ENCODE measurements at places on chromosomes 13 and 19.

GRCh38 chr19:35689836-35690235 lies 14.5 kb upstream of the ZBTB32 start:
- no peak for DNase-seq

DNA sequence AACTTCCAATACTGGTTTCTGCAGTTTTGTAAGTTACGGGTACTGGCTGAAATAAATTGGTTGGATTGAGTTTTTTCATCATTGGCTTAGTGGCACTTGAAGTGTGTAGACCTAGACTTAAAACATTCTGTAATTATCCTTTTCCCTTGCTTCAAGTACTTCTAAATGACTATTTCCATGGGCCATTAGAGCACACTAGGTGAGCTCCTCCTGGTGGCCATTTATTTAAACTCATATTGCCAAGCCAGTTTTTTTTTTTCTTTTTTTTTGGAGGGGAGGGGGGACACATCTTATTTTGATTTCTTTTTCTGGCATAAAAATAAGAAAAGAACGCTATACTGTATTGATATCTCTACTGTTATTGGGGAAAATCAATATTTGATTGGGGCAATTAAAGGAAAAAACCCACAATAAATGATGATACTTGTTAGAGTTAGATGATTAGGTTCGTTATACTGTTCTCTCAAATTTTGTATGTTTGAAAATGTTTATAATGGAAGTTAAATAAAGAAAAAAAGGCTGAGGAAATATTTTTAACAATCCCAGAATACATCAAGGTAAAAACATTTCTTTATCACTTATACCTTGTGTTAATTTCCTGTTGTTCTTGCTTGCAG lies 82.9 kb downstream of the PDS5B start:
- DNase-seq, result peak; percentile 75

- DNase-seq, result no peak
Measured at GRCh38 chr13:50119591-50119990, 104.3 kb downstream of the KCNRG start.

DNA sequence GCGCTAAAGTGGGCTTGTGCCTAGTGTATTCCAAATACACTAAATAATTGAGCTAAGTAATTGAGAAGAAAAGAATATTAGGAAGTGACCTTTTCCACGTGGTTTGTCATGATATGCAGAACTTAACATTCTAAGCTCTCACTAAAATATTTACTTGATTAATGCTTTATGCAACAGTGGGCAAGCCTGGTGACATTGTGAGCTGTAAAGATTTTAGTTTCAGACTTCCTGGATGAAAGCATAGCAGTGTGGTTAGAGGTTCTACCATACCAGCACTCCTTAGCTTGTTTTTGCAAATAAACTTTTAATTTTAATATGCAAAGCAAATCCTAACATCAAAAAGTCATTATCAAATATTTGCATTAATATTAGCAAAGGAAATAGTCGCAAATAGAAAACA lies 1065.1 kb upstream of the SPRY2 start:
- DNase-seq, result no peak

- DNase-seq, result no peak
Measured at GRCh38 chr19:10719466-10719961, 1.6 kb downstream of the DNM2 start.

DNA sequence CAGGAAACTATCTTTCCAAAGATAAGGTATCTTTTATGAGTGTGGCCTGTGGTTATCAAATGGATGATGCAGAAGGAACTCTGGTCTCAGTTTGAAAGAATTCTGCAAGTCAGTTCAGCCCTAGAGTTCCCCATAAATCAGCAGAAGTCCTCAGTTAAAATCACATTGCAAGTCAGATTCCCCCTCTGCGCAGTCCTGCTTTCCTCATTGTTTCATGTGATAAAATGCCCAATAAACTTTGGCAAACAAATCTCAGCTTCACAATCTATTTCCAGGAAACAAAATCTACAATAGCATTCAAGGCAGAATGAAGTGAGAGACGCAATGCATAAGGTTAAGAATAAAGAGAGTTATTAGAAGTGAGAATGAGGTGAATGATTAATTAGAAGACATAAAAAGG lies 216.3 kb upstream of the KLHL1 start:
- peak; percentile 45 for DNase-seq

DNA sequence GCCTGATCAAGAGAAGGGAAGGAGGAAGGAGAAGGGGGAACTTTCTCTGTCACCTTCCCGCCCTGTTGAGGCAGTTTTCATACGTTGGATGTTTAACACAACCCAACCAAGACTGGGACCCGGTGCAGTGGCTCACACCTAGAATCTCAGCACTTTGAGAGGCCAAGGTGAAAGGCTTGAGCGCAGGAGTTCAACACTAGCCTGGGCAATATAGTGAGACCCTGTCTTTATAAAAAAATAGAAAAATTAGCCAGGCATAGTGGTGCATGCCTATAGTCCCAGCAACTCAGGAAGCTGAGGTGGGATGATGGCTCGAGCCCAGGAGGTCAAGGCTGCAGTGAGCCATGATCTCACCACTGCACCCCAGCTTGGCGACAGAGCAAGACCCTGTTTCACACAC lies 59.4 kb upstream of the PEG3 start:
- DNase-seq, result no peak

DNA sequence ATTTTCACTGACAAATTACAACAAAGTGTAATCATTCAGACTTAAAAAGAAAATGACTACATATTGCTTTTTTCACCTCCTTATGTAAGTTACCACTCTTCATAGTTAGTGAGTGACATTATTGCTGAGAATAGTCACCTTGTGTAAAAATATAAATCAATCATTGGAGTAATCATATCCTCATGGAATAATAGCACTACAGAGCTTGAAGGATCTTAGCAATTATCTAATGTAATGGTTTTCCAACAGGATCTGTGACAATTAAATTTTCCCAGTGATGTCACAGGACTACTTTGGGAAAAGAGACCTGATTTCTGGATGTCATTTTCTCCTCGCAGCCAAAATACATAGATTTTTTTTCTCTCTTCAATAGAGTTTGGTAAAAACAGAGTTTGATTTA lies 833.0 kb upstream of the PCDH9 start:
- DNase-seq, result no peak

DNA sequence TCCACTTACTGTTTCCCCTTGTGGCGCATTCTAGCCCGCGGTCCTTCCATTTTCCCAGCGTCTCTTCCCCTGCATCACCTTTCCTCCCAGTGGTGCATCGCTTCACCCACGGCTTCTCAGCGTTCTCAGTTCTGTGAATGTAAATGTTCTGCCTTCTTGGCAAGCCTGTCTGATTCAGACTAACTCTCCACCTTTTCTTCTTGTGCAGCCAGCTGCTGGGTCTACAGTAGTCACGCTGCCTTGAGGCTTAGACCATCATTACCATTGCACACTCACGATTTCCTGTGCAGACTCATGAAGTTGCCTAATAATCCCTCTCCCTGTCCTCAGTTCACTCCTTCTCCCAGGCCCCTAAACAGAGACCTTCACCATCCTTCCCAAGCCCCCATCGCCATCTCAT lies 75.0 kb downstream of the DHRS12 start:
- DNase-seq, result no peak

DNA sequence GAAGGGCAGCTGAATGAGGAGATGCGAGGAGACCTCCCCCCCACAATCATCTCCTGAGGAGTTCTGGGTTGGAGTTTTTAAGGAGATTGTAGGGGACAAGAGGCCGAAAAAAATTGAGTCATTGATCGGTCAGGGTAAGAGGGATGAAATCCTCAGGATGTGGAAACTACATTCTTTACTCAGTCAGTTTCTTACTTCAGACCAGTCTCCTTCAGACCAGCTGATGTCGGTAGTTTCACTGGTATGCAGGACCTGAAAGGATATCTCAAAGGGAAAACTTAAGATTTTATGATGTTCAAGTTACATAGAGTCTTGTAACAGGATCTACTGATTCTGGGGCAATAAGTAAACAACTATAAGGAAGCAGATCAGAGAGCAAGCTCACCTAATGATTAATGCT lies 51.7 kb upstream of the RFXAP start:
- DNase-seq, result no peak

DNA sequence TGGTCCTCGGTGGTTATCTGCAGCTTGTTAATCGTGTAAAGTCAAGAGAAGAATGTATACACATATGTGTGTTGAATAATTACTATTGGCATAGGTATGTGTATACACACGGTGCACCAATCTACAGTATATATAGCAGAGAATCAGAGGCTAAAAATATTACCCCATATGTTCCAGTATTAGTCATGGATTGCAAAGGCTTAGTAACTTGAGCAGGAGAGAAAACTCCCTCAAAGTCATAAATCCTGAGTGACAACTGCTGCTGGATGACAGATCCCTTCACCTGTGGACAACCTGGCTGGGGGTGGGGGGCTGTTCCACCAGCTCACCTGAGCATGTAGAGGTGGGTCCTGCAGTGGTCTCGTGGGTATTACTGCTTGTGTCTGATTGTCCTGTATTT lies 185.0 kb downstream of the ZNF536 start:
- no peak for DNase-seq

Measured in common myeloid progenitor, CD34-positive (primary cell).